ENCODE measurements at places on chromosomes 3 and 15.

GRCh38 chr3:178267158-178267844 lies 268.9 kb upstream of the KCNMB2 start:
- no peak for DNase-seq

GRCh38 chr3:72891053-72891855 lies 3.4 kb downstream of the GXYLT2 start:
- peak; percentile 85 for DNase-seq

- no peak for DNase-seq
These were observed 7.6 kb upstream of the TCF12 start for GRCh38 chr15:56910801-56911200.

DNA sequence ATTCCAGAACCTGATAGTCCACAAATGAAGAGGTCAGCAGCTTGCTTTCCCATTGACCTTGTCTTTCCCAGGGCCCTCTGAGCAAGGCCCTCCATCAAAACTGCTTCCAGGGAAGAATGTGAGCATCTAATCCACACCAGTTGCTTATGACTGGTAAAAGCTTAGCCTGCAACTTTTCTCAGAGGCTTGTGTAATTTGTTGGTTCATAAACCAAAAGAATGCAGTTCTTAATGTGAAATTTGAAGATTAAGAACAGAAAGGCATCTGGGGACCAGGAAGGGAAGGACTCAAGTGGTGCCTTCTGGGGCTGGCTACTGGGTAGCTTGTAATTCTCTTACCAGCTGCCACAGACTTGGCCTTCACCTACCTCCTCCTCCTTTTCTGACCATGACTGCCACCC lies 60.9 kb upstream of the EIF1B start:
- no peak for DNase-seq

- no peak for DNase-seq
These were observed 122.9 kb upstream of the SPATA12 start for GRCh38 chr3:56937580-56937979.

DNA sequence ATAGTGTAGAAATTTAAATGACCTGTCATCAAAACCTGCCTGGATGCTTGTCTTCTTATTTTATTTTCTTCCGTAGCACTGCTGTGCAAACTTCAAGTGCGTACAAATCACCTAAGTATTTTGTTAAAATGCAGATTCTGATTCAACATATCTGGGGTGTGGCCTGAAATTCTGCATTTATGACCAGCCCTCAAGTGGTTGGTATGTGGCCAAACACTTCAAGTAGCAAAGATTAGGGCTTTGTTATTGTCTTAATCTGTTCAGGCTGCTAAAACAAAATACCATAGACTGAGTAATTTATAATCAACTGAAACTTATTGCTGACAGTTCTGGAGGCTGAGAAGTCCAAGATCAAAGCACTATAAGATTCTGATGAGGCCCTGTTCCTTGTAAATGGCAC lies 97.6 kb upstream of the LRRC3B start:
- DNase-seq: no peak

DNA sequence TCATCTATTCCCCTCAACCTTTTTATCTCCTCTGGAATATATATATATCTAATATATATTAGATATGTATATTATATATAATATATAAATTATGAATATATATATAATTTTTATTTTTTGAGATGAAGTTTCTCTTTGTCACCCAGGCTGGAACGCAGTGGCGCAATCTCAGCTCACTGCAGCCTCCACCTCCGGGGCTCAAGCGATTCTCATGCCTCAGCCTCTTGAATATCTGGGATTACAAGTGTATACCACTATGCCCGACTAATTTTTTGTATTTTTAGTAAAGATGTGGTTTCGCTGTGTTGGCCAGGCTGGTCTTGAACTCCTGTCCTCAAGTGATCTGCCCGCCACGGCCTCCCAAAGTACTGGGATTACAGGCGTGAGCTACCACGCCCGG lies 22.2 kb downstream of the PXYLP1 start:
- DNase-seq: no peak

GRCh38 chr15:49627407-49627877 lies 6.6 kb downstream of the DTWD1 start:
- no peak for DNase-seq

GRCh38 chr3:147413686-147414389 lies 4.7 kb downstream of the ZIC1 start:
- DNase-seq: peak; percentile 75

GRCh38 chr3:140830391-140830790 lies 111.2 kb upstream of the SLC25A36 start:
- no peak for DNase-seq

- no peak for DNase-seq
These were observed 238.6 kb downstream of the ADAMTSL3 start for GRCh38 chr15:83892498-83892897.

DNA sequence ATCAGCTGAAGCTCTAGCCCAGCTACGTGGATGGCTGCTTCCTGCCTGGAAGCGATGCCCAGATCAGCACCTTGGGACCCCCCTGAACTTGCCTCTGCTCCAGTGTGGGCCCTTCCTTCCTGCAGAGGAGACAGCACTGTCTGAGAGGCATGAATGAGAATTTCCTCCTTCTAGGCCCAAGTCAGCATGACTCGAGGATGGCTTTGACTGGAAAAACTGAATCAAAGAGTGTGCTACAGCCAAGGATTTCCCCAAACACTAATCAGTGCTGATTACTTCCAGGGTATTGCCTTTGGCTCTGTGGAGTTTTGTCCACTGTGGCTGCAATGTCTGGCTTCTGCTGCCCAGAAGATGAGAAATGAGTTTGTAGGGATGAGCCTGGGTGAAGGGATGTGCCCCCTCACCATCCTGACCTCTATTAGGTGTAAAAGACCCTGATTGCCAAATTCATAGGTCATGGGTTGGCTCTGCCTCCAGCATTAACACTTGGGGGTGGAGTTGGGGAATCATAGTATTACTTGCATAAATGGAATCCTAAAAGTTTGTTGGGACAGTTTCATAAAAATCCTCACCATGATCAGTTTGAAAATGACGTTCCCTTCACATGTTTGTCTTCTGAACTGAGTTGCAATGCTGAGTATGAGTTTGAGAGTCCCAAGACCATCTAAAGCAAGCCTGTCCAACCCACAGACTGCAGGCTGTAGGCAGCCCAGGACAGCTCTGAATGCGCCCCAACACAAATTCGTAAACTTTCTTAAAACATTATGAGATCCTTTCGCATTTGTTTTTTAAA lies 36.7 kb downstream of the FLNB start:
- DNase-seq: no peak
